ENCODE measurements at places on chromosomes 12 and 14. TPM values are rescaled to one million over a fixed set of nuclear protein-coding genes. Genes with fewer than 3 reads are reported as not detected.

GRCh38 chr12:87678453-87678852 lies 350.7 kb downstream of the C12orf50 start:
- no peaks in the 10 kb centered on the region for H3K27me3 ChIP-seq
- no peaks in the 10 kb centered on the region for H3K4me1 ChIP-seq
- DNase-seq, result no peak
- H3K4me3 ChIP-seq, result no peak overlapping the region
- H3K27ac ChIP-seq, result no peak overlapping the region

GRCh38 chr12:8527250-8528130 lies 13.2 kb downstream of the CLEC4E start:
- H3K27ac ChIP-seq, result no peak overlapping the region
- no peak for DNase-seq
- no peaks in the 10 kb centered on the region for H3K27me3 ChIP-seq
- no peak overlapping the region for H3K4me3 ChIP-seq

DNA sequence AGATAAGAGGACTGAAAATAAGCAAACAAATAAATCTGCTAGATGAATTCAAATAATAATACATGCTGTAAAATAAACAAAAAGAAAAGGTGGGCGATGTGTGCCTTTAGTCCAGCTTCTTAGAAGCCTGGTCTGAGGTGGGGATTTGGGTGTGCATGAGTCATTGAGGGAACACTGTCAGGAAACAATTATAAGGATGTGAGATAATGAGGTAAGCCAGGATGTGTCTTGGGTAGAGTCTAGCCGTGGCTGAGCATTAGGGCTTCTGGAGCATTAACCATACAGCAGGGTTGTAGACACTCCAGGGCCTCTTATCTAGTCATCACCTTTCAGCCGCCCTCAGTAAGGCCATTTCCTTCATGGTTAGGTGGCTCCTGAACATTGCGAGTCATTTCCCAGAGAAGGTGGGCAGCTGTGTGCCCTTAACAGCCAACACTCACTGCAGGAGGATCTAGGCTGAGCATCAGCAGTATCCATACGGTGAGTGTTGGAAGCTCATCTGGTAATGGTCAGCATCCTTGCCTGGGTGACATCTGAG lies 405.6 kb downstream of the GLT1D1 start:
- no peak for DNase-seq
- H3K4me3 ChIP-seq, result no peak overlapping the region
- H3K36me3 ChIP-seq, result no peaks in the 10 kb centered on the region
- no peaks in the 10 kb centered on the region for H3K27me3 ChIP-seq
- H3K27ac ChIP-seq, result no peak overlapping the region

MMP19 gene
- 0.29 TPM for total RNA-seq

DNA sequence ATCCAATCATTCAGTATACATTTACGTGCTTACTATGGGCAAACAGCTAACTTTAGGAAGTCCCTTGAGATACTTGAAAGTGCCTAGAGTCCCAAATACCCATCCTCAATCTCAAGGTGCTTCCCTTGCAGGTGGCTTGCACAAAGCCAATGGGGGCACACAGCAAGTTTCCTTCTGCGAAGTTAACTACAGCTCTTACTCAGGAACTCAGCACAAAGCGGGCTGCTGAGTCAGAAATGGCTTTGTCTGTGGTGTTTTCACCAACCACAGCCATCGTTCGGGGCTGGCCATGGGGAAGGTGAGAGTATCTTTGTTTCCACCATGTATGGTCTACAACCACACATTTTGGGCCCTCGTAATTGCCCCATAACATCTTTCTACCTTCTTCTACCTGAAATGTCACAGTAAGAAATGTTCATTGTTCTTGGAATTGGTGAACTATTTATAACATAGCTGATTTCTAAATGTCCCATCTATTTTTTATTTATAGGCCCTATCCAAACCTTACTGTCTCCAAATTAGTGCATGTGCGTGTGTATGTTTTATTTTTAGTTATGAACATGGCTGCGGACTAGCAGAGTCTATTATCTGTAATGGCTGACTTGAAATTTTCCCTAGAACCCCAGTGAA lies 13.9 kb downstream of the MFAP5 start:
- H3K4me3 ChIP-seq, result no peak overlapping the region
- DNase-seq, result no peak
- H3K27me3 ChIP-seq, result no peaks in the 10 kb centered on the region
- no peak overlapping the region for H3K27ac ChIP-seq
- peaks cover 32% of the 10 kb centered on the region for H3K4me1 ChIP-seq
- no peaks in the 10 kb centered on the region for H3K36me3 ChIP-seq

All from naive thymus-derived CD4-positive, alpha-beta T cell (primary cell).